ENCODE measurements at places on chromosomes 7 and 10. TPM values are rescaled to one million over a fixed set of nuclear protein-coding genes. Genes with fewer than 3 reads are reported as not detected.

SPDYE5 gene
- 0.10 TPM for total RNA-seq

- no peak for DNase-seq
These were observed 2.4 kb downstream of the SH2D4B start for GRCh38 chr10:80540136-80540535.

GRCh38 chr10:53123311-53123710, 350.7 kb upstream of the MBL2 start:
- no peak for DNase-seq

- DNase-seq: no peak
These were observed 32.2 kb upstream of the MCU start for GRCh38 chr10:72659694-72660093.

DNA sequence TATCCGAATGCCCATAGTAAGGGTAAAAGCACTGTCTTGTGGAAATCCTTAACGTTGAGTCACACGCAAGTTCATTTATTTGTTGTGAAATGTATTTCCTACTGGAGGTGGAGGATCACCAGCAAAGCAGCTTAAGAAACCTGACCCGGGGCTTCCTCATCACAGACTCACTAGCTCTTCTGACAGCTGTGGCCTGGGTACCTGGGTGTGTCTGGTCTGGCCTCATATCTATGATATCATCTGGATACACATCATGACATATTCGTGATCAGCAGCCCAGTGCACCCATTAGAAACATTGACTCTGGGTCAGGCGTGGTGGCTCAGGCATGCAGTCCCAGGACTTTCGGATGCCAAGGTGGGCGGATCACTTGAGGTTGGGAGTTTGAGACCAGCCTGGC, 8.8 kb downstream of the DRGX start:
- DNase-seq: no peak

GALNT17 gene
- total RNA-seq: 50.9 TPM

ITGB8 gene
- total RNA-seq: 57.4 TPM

- DNase-seq: peak; percentile 45
These were observed 71.5 kb upstream of the LRRC17 start for GRCh38 chr7:102841290-102841689.

GRCh38 chr7:116028787-116029186, 1.8 kb downstream of the TFEC start:
- no peak for DNase-seq

NKX2-3 gene
- not detected for total RNA-seq

DNA sequence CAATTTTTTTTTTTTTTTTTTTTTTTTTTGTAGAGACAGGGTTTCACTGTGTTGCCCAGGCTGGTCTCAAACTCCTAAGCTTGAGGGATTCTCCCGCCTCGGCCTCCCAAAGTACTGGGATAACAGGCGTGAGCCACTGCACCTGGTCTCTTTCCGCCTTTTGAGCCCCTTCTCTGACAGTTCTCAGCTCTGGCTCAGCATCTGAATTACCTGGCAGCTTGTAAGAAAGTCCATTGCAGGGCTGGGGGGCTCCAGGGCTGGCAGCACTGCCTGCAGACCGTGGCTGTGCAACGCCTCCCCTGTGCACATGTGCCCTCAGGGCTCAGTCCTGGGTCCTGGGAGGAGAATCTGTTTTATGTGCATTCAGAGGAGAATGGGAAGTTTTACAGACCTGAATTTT, 37.6 kb downstream of the VWA2 start:
- no peak for DNase-seq

Data from spinal cord (tissue), 10 donors.